ENCODE measurements at places on chromosomes 16 and 17.

DNA sequence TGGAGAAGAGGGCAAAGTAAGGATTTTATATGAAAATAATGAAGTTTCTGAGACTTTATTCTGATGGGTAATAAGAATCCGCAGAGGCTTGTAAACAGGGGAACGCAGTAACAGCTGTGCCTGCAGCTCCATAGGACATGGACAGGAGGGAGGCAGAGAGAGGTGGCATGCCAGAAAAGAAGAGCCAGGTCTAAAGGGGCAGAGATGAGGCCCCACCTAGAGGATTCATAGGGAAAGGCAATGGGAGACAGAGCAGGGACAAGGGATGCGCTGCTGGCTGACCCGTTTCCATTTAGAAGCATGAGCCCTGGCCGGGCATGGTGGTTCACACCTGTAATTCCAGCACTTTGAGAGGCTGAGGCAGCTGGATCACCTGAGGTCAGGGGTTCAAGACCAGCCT is 340.3 kb upstream of the CDH5 start:
- no peak for DNase-seq

DNA sequence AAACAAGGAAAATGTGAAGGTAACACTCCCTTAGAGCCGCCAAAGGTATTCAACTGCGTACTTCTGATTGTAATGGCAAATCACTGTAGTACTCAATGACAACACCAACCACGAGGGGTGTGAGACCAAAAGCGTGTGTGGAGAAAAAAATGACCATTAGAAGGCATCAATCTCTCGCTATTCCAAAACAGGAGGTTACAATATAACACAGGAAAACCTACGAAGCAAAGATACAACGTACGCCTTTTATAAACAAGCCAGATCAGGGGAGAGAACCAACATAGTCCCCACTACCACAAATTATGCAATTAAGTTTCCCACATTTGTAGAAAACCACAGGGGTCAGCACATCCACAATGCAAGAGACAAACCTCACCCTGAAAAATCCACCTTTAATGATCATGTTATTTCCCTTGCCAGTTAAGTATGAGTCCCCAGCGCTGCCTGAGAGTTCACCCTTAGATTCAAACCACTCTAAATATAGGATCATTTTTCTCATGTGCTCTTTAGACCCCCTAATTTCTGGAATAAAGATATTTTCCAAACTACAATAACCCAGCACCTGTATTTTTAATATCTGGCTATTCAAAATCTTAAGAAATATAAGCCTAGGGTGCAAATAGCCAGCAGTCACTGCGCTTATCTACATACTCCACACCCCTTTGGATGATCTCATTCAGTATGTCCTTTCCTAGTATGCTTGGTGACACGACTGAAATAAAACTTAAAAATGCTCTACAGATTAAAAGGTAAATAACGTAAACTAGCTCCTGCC is 12.4 kb downstream of the TEX14 start:
- no peak for DNase-seq

DNA sequence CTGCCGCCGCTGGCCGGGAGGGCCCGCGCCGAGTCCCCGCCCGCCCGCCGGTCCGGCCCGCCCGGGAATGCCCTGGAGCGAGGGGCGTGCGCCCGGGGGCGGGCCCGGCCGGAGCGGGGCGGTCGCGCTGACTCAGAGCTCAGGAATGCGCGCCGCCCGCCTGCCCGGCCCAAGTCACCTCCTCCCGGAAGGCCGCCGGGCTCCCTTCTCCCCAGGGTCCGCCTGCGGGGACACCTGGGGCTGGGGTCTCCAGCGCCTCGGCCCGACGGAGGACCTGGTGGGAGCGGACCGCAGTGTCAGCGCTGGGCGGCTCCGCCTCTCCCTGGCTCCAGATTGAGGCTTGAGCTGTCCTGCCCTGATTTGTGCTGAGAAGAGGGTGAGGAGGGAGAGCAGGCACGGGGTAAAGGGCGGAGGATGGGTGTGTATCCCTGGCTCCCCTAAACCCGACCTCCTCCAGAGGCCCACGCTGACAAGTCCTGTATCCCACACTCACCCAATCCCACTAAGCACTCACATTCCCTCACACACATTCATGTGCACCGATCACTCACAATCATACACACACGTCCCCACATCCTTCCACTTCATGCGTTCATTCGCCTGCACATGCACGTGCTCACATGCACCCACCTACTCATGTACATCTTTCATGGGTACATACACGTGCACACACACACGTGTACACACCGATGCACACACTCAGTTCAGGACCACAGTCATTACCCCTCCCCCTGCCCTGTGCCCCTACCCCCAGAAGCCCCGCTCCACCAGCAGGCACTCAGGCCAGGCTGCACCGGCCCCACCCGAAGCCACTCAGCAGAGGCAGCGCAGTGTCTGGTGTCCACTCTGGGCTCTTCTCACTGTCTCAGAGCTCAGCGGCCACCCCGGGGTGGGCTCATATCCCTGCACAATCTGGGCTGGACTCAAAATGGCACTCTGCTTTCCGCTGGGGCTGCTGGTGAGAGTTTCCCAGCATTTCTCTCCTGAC is at the start of gene RHBDF1:
TSS of gene RHBDF1 (minus strand) at position 71 of the 988 bp plus-strand sequence. CDS start 7,616 bp downstream, outside the sequence.
- DNase-seq = no peak

- DNase-seq = no peak
Observed at GRCh38 chr16:7458144-7458543, 125.5 kb downstream of the RBFOX1 start.

GRCh38 chr16:52613508-52613907 is 66.6 kb upstream of the TOX3 start:
- no peak for DNase-seq

DNA sequence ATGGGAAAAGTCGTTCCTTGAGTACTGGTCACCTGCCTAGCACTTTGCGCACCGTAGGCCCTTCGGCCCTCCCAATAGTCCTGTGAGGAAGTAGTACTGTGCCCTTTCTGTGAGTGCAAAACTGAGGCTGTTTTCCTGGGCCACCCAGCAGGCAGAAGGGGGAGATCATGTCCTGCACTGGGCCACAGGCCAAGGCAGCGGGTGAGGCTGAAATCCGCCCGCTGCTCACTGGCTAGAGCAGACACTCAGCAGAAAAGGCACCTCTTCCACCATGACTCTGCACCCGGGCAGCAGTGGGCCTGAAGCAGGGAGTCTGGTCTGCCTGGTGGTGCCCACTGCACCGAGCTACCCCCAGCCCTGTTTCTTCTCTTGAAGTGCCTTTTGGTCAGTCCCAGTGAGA is 20.2 kb downstream of the METTL22 start:
- no peak for DNase-seq

DNA sequence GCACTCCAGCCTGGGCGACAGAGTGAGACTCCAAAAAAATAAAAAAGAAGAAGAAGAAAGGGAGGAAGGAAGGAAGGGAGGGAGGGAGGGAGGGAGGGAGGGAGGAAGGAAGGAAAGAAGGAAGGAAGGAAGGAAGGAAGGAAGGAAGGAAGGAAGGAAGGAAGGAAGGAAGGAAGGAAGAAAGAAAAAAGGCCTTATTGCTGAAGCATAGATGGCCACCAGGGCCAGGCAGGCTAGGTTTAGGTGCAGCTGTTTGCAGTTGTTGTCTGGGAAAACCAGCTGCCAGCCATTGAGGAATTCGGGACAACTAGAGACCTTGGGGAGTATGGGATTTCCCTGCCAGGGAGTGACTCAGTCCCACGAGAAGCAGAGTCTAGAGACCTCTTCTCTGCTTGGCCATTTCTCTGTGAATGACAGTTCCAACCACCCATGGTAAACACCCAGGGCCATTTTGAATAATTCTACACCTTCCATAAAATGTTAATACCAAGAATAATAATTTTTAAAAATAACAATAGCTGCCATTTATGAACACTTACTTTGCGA is 31.0 kb downstream of the SCNN1B start:
- DNase-seq = no peak

GRCh38 chr17:68657576-68657975 is 56.4 kb upstream of the FAM20A start:
- DNase-seq = no peak

GRCh38 chr17:1498869-1499268 is 6.4 kb upstream of the MYO1C start:
- no peak for DNase-seq

DNA sequence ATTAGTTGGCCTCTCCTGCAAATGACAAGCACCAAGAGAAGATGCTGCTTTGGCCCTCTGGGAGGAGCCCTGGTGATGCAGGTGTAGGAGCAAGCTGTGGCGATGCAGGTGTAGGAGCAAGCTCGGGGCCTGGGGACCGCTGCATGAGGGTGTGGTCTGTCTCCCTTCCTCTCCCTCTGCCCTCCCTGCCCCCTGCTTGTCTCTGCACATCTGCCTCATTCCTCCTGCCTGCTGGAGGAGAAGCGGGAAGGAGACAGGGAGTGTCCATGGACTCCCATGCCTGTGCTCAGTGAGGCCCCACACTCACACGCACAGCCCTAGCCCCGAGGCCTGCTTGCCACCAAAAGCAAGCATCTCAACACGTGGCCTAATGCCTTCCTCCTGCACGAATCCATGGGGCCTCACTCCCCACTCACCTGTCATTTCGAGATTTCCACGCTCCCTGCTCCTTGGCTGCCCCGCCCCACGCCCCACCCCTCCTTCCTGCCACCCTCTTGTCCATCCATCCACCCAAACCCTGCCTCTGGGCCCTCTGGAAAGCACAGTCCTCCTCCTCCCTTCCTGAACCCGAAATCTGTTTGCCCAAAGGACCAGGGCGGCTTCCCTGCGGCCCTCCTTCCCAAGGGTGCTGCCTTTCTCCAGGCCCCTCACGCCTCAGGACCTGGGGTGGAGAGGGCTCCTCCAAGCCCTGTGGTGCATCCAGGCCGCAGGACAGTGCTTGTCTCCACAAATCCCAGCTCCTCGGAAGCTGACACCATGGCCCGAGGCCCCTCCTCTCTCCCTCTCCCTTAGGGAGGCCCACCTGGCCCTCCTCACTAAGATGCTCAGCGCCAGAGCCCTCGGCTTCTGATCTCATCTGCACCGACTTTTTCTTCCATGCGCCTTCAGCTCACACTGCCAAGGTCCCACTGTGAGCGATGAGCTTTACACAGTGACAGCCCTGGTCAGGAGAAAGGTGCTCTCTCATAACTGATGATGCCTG is 11.8 kb upstream of the ALDH3A1 start:
- no peak for DNase-seq

DNA sequence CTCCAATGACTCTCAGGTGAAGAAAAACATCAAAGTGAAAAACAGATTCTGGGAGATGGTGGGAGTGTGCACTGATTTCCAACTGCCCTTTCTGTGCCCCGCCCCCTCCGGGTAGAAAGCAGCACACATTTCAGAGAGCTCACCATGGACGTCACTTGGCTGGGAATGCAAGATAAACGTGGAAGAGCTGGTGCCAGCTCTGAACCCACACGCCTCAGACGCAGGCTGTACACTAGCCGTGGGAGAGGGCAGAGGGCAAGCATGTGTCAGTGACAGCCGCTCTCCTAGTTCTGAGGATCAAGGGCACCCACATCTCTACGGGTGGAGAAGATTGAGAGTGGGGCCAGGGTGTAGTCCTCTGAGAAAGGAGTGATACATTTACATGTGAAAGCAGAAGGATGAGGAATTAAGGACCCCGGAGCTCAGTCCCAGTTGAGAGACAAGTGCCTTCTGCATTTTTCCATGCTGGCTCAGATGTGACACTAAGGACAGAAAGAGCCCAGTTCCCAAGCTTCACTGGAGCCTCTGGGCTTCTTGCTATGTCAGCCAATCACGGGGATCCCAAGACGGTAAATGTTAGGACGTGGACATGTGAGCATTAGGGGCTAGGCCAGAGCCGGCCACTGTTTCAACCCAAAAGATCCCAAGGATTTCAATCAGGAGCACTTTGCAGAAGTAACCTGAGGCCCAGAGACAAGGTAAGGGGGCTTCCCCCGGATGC is 101.3 kb downstream of the ZFHX3 start:
- no peak for DNase-seq

- DNase-seq = no peak
Observed at GRCh38 chr17:7862692-7863437, 5.1 kb downstream of the CYB5D1 start.

DNA sequence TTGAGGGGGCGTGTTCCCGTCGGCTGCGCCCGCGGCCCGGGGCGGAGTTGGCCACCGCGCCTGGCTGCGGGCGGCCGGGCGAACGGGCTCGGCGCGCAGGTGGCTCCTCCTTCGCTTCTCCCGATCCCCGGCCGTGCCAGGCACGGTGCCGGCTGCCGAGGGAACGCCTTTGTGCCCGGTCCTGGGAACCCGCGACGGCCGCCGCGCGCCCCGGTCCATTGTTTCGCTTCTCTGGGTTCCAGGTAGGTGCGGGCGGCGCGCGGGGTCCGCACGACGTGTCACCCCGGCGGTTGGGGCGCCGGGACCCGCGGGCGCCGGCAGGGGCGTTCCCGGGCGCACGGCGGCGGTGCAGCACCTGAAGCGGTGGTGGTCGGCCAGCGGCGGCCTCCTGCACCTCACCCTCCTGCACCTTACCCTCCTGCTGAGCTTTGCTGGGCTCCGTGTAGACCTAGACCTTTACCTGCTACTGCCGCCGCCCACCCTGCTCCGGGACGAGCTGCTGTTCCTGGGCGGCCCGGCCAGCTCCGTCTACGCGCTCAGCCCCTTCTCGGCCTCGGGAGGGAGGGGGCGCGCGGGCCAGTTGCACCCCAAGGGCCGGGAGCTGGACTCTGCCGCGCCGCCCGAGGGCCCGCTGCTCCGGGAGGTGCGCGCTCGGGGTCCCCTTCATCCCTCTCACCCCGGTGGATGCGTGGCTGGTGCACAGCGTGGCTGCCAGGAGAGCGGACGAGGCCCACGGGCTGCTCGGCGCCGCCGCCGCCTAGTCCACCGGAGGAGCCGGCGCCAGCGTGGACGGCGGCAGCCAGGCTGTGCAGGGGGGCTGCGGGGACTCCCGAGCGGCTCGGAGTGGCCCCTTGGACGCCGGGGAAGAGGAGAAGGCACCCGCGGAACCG is 99.9 kb downstream of the EFCAB13 start:
- no peak for DNase-seq

- DNase-seq = no peak
Observed at GRCh38 chr17:68383443-68384321, 73.6 kb downstream of the WIPI1 start.

DNA sequence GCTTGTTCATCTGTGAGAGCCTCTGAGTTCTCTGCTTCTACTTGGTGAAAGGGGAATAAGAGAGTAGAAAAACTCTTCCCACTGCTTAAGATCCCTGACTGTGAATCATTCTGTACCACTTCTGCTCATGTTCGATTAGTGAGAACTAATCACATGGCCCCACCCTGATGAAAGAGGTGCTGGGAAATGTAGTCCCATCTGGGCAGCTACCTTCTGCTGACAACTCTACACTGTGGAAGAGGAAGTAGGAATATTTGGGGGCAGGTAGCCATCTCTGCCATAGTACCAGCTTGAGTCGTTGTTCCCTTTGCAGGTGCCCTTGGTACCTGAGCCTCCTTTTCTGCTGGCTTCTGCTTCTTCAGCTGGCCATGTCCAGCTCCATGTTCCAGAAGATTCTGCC is 29.9 kb downstream of the NKD1 start:
- no peak for DNase-seq

DNA sequence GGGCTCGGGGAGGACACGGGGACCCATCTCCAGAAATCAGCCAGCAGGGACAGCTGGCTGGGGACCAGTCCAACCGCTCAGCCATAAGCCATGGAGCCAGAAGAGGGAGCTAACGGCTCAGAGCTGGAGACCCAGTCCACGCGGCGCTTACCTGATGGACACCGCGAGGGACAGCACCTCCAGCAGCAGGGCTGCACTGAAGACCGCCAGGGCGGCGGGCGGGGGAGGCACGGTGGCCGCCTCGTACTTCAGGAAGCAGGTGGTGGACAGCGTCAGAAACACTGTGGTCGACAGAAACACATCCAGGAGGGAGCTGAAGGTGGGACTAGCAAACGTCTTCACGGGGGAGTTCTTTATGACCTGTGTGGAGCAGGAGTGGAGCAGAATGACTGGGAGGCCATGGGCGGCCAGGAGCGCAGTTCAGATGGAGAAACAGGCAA is 102.6 kb upstream of the CREBBP start:
- no peak for DNase-seq
